ENCODE measurements at places on chromosomes 7 and 10. TPM values are rescaled to one million over a fixed set of nuclear protein-coding genes. Genes with fewer than 3 reads are reported as not detected.

- H3K4me1 ChIP-seq, result no peaks in the 10 kb centered on the region
- DNase-seq, result no peak
- no peak overlapping the region for H3K27ac ChIP-seq
- no peaks in the 10 kb centered on the region for H3K36me3 ChIP-seq
Observed at GRCh38 chr7:40306025-40306424, 171.2 kb downstream of the SUGCT start.

GRCh38 chr7:3146571-3147226 is 103.0 kb upstream of the CARD11 start:
- H3K4me1 ChIP-seq, result no peaks in the 10 kb centered on the region
- DNase-seq, result peak; percentile 69
- no peaks in the 10 kb centered on the region for H3K27me3 ChIP-seq
- H3K36me3 ChIP-seq, result no peaks in the 10 kb centered on the region

- no peak overlapping the region for H3K4me3 ChIP-seq
- no peak overlapping the region for H3K27ac ChIP-seq
- no peaks in the 10 kb centered on the region for H3K27me3 ChIP-seq
- H3K36me3 ChIP-seq, result peaks cover 9% of the 10 kb centered on the region
- no peak for DNase-seq
Observed at GRCh38 chr7:92489634-92490033, 11.9 kb upstream of the ERVW-1 start.

GRCh38 chr7:46932676-46933424 is 649.1 kb downstream of the TNS3 start:
- DNase-seq, result no peak
- no peaks in the 10 kb centered on the region for H3K36me3 ChIP-seq
- H3K4me3 ChIP-seq, result no peak overlapping the region
- H3K4me1 ChIP-seq, result no peaks in the 10 kb centered on the region

- no peak overlapping the region for H3K4me3 ChIP-seq
- no peaks in the 10 kb centered on the region for H3K36me3 ChIP-seq
- H3K27ac ChIP-seq, result no peak overlapping the region
- no peaks in the 10 kb centered on the region for H3K27me3 ChIP-seq
Observed at GRCh38 chr7:90897961-90898469, 301.9 kb downstream of the CDK14 start.

GRCh38 chr7:3844540-3845151 is 543.6 kb downstream of the SDK1 start:
- no peak overlapping the region for H3K27ac ChIP-seq
- no peaks in the 10 kb centered on the region for H3K36me3 ChIP-seq
- no peak for DNase-seq

- H3K27me3 ChIP-seq, result no peaks in the 10 kb centered on the region
- no peak overlapping the region for H3K27ac ChIP-seq
- no peak overlapping the region for H3K4me3 ChIP-seq
- DNase-seq, result no peak
Observed at GRCh38 chr7:129785685-129786514, 166.9 kb downstream of the UBE2H start.

PAX4 gene
- not detected for total RNA-seq

Measured in aorta (tissue), 5 donors.